ENCODE measurements at places on chromosomes 6 and 20.

DNA sequence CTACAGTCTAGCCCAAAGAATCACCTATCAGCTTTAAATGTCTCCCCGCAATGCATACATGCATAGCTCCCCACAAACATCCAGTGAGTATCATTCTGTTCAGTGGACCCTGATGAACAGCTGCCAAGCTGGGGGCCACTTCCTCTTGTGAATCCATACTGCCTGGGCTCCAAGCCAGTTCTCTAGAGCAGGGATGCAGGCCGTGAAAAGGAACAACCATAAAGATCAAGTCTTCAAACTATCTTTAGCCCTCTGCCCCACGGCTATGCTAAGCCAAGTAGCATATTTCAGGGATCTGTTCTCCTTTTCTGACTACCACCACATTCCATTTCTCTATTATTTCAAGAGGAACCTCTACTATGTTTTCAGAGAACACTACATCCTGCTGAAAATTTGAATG, 191.7 kb upstream of the BTBD3 start:
- DNase-seq: no peak
- no peak overlapping the region for H3K27ac ChIP-seq
- H3K4me1 ChIP-seq: no peaks in the 10 kb centered on the region
- no peak overlapping the region for H3K4me3 ChIP-seq
- no peaks in the 10 kb centered on the region for H3K36me3 ChIP-seq

GRCh38 chr20:35992713-35993335, 24.4 kb downstream of the CNBD2 start:
- H3K27me3 ChIP-seq: peaks cover 14% of the 10 kb centered on the region
- no peaks in the 10 kb centered on the region for H3K36me3 ChIP-seq
- no peak overlapping the region for H3K4me3 ChIP-seq

DNA sequence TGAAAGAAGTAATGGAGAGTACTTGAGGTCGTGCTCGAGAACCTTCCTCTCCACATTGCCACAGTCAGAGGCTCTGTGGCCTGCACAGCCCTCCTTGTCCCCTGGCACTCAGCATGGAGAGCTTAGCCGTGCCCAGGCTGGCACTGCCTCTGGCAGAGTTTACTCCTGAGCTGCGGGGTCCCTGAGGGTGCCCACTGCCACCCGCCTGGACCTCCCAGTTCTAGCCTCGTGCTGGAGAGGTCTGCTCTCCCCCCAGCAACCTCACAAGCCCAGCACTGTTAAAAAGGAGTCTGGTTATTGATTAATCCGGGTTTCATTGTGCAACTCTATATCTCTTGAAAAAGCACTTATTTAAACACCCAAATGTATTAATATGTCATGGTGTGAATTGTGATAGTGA, 226.8 kb downstream of the TMEM242 start:
- H3K27me3 ChIP-seq: no peaks in the 10 kb centered on the region
- DNase-seq: no peak
- H3K36me3 ChIP-seq: peaks cover 20% of the 10 kb centered on the region
- no peak overlapping the region for H3K4me3 ChIP-seq

DNA sequence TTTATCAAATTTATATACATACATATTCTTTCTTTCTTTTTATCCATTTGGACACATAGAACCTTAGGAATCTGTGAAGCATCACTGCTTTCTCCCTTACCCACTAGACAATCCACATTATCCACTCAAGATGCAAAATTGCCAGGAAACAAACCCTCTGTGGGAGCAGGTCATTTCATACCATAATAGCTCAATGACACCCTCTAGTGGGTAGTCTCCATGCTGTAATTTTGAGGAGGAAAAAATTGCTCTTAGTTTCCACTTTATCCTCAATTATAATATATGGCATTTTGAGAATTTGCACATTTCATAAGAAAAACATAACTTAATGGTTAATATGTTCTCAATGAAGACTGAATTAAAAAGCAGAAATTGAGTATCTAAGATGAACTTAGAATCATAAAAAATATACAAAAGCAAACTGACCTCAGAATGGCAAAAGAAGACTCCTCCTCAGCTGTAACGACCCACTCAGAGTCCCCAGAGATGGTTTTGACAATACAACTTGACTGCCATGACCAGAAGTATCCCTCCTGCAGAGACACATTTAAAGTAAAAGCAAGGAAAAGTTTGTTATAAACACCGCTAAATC, 164.1 kb downstream of the FRK start:
- no peaks in the 10 kb centered on the region for H3K36me3 ChIP-seq
- H3K4me1 ChIP-seq: no peaks in the 10 kb centered on the region
- no peak for DNase-seq
- no peaks in the 10 kb centered on the region for H3K27me3 ChIP-seq
- H3K4me3 ChIP-seq: no peak overlapping the region
- H3K27ac ChIP-seq: no peak overlapping the region

DNA sequence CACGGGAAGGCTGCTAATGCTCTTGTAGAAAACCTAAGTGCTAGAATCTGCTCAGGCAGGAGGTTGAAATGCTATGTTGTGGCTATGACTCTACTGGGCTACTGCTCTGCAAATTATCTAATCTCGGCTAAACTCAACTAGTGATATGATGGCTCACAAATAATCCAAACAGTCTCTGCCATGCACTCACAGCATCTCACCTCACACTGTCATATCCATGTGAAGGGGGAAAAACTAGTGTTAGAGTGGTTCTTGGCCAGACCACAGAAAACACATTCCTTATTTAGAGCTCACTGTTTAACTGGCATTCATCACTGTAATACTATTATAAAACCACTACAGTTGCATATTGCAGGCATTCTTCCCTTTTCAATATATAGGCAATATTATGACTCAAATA, 81.8 kb upstream of the DST start:
- no peaks in the 10 kb centered on the region for H3K36me3 ChIP-seq
- H3K4me3 ChIP-seq: no peak overlapping the region
- no peaks in the 10 kb centered on the region for H3K27me3 ChIP-seq
- no peak for DNase-seq

DNA sequence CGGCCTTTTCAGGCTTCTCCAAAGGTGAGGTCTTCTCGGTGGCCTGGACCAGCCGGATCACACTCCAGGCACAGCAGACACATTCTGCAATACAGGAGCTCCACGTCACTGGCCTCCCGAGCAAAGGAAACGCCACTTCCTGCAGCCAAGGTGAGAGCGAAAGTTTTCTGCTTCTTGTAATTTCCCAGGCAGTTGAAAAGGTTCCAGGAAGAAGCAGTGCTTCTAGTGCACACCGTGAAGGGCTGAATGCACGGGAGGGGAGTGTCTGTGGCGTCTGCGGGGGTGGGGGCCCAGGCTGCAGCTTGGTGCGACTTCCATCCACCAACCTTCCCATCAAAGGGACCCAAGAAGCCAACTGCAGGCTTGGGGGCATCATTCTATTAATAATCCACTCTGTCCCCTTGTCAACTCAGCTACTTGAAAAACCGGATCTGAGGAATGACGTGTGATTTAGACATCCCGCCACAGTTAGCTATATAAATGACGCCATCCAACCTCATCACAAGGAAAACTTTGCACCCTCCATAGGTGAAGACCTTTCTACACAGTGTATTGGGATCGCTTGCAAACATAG, 61.1 kb downstream of the NFATC2 start:
- H3K36me3 ChIP-seq: peaks cover 25% of the 10 kb centered on the region
- H3K27ac ChIP-seq: peak overlapping the region; percentile 94
- H3K27me3 ChIP-seq: no peaks in the 10 kb centered on the region
- H3K4me3 ChIP-seq: peak overlapping the region; percentile 71
- peaks cover 95% of the 10 kb centered on the region for H3K4me1 ChIP-seq

Data from central memory CD8-positive, alpha-beta T cell (primary cell).